AG04450 (cell line): ENCODE measurements at places on chromosomes 3 and 15.
A peak's percentile ranks its signal among the peaks of the same experiment; 100 is the strongest.

GRCh38 chr3:132343018-132343612 lies 25.9 kb downstream of the ACP3 start:
- peak; percentile 24 for DNase-seq

DNA sequence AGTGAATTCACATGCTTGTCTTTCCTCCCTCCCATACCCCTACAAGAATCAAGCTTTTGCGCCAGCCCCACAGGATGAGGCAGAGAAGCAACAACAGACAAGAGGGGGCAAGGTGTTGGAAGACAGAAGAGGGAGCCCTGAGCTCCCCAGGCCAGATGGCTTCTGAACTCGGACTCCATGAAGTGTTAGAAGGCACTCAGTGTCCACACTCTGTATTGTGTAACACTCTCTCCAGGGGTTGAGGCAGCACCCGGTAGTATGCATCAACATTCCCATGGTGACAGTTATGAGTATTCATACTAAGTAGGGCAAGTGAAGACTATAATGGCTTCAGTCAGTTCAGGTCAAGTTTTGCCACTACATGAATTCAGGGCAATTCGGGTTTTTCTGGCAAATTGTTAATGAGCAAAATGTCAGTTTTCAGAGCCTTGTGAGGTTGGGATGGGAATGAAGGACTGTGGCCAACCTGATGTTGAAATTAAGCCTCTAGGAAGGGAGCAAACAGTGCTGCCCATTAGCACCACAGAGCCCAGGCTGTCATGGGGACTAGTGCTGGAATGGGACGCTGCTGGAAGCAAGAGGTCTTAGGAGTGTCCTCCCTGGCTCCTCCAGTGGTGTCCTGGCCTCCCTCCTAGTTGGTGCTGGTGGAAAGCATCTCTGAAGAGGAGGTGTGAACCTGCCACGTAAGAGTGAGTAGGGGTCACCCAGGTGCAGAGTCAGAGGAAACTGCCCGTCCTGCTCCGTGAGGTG lies 79.4 kb downstream of the KLF15 start:
- no peak for DNase-seq

DNA sequence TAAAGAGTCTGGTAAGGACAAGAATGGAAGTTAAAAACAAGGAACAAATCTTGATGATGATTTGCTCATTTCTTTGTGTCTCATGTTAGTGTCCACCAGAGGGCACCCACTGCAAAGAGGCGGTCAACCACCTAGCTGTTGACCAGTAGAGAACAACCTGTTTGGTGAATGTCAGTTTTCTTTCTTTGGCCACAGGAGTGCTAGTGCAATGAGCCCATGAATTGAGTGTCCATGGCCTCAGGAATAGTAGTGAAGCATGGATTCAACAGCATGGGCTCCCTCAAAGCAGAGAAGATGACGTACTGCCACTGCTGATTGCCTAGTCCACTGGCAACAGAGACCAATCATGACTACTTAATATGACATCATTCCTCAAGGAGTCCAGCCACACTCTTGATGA lies 10.7 kb upstream of the CNTN6 start:
- no peak for DNase-seq

DNA sequence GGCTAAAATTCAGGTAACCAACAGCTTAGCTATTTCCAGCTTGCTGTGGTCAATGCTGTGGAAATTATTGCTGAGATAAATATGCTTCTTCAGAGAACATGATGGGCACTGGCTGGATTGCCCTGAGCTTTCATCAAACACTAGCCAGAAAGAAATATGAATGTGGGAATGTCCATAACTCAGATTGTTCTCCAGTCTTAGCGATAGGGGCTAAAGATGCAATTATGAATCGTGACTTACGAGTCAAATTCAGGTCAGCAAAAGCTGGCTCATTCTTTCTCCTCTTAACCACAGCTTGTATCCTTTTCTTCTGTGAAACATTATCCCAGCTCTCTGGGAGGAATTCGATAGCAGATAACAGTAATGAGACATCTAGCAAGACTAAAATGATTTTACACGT lies 307.6 kb downstream of the RYR3 start:
- DNase-seq: no peak

GRCh38 chr3:42535981-42536784 lies 33.7 kb downstream of the VIPR1 start:
- DNase-seq: no peak

GRCh38 chr3:188270423-188270972 lies 116.5 kb downstream of the LPP start:
- DNase-seq: peak; percentile 95

- no peak for DNase-seq
Measured at GRCh38 chr15:80984856-80985255, 4.8 kb downstream of the MESD start.

- no peak for DNase-seq
Measured at GRCh38 chr3:56424336-56424735, 43.9 kb downstream of the ERC2 start.

DNA sequence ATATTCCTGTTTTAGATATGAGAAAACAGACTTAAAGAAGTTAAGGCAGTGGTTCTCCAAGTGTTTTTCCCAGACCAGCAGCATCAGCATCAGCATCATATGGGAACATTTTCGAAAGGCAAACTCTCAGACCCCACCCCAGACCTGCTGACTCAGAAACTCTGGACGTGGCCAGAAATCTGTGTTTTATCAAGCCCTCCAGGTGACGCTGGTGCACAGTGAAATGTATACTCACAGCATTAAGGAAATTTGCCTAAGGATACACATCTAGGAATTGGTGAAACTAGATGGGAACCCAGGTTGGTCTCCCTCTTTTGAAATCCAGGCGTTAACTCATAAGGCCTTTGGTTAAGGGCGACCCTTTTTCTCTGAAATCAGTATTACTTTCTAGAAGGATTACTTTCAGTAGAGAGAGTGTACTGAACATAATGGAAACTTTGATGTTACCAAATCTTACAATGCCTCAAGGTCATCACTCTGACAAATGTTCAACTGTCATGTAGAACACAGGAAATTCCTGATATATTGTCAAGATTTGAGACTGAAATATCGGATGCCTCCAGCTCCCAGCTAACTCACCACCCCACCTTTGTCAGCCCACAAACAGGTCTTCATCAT lies 910.2 kb downstream of the ROBO1 start:
- DNase-seq: no peak

GRCh38 chr3:141663993-141664392 lies 74.1 kb upstream of the RNF7 start:
- no peak for DNase-seq

GRCh38 chr15:43270113-43270665 lies 3.5 kb upstream of the TGM5 start:
- DNase-seq: no peak

GRCh38 chr3:121735047-121735696 lies 14.4 kb downstream of the GOLGB1 start:
- DNase-seq: no peak

GRCh38 chr3:17602126-17602525 lies 140.3 kb downstream of the TBC1D5 start:
- no peak for DNase-seq

- DNase-seq: no peak
Measured at GRCh38 chr3:8942746-8943488, 20.4 kb downstream of the RAD18 start.

DNA sequence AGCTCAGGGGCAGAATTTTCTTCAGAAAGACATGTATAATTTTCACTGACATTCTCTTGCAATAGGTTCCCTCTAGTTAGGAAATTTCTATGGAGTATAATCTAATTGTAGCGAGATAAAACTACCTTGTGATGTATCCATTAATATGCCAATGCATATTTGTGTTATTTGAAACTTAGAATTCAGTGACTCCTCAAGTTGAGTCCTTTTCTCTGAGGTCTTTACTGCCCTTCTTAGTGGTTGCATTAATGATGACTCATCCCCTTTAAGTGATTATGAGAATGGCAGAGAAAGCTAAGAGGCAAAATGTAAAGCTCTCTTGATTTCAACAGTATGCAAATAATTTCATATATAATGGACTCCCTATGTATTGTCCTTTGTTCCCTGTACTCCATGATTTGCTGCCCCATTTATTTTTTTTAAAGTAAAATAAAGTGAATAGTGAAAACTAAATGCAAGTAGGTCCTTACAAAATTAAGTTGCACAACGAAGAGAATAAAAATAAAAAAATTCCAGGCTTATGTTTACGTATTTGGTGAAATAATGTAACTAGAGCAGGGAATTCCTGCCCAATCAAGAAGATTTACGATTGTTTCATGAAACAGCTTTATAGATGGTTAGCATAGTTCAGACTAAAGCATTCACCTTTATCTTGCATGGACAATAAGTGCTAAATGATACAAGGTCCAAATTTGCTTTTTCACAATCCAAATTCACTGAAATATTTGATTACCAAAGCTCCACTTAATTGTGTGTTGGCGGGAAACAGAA lies 78.1 kb downstream of the ZPLD1 start:
- DNase-seq: no peak

GRCh38 chr15:39454189-39454986 lies 126.5 kb upstream of the THBS1 start:
- no peak for DNase-seq

GRCh38 chr3:108940568-108941263 lies 13.0 kb downstream of the GUCA1C start:
- no peak for DNase-seq
